NCI-H1436 treated with DMSO at 0.1 percent for 48 hours (cell line): ENCODE measurements at places on chromosomes 6 and 20.

DNA sequence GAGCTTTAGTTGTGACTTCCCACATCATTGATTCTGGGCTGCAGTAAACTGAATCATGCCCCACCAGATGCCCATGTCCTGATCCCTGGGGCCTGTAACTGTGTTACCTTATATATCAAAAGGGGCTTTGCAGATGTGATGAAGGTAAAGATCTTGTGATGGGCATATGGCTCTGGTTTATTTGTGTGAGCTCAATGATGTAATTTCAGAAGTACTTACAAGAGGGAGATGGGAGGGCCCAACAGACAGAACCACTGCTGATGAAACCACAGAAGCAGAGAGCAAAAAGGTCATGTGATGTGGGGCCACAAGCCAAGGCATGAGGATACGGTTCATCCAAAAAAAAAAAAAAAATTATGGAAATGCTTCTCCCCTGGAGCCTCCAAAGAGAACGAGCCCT, 118.7 kb downstream of the TOX2 start:
- no peak for DNase-seq

DNA sequence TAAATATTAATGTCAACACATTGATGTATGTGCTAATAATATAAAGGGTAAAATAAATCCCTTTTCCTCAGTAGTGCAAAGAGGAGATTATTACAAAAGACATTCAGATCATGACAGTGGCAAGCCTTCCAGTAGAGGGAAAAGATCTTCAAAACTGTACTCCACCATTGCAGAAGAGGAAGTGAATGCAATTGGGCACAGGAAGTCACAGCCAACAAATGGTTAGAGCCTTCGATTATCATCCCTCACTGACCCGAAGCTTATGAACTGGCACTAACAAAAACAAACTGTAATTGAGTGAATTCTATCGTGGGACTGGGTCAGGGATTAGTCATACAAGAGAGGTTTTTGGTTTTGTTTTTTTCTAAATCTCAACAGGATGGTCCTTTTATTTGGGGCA, 39.3 kb upstream of the SCGN start:
- DNase-seq = no peak

DNA sequence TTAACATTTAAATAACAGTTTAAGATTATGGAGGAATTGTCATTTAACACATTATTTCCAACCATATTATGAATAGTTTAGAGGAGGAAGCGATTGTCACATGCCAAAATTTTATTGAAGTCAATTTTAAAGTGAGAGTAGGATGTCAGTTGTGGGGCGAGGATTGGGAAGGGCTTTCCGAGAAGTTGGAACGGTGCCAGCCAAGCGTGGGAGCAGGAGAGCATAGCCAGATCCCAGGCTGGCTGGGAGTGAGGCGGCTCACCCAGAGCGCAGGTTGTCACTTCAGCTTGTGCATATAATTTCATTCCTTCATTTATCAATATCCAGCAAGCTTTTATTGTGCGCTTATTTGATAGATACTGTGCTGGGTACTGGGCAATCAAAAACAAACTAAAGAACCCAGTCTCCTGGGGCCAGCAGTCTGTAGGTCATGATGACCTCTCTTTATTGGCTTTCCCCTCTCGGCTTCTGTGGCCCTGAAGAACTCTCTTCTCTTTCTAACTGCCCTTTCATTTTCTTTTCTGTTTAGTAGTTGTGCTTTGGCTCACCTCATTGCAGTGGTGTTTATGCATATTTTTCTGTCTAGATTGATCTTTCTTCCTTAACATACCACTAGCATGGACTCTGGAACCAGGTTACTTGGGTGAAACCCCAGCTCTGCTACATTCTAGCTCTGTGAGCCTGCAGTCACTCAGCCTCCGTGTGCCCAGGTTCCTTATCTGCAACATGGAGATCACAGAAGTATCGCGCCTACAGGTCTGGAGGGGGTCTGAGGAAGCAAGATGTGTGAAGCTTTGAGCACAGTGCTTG, 6.4 kb downstream of the CEP43 start:
- no peak for DNase-seq

DNA sequence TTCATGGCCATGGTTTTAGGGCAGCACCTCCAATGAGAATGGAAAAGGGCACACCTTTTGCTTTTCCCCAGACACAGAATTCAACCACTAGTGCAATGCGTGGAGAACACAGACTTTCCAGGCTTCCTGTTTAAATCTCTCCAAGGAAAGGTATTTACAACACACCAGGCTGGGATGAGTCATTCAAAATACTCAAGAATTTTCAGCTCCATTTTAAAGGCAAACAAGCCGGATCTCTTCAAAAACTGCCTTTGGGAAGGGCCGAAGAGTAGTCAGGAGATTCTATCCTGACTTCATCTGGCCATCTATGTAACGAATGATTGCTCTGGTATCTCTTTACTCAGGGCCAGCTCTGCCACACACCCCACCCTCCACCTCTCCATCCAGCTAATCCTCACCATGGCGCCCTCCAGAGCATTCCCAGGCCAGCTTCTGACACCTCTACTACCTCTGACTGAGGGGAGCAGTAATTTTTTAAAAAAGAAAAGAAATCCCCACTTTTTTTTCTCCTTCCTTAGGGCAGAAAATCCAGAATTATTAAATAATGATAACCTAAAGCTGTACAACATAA, 254.6 kb downstream of the LY86 start:
- no peak for DNase-seq

DNA sequence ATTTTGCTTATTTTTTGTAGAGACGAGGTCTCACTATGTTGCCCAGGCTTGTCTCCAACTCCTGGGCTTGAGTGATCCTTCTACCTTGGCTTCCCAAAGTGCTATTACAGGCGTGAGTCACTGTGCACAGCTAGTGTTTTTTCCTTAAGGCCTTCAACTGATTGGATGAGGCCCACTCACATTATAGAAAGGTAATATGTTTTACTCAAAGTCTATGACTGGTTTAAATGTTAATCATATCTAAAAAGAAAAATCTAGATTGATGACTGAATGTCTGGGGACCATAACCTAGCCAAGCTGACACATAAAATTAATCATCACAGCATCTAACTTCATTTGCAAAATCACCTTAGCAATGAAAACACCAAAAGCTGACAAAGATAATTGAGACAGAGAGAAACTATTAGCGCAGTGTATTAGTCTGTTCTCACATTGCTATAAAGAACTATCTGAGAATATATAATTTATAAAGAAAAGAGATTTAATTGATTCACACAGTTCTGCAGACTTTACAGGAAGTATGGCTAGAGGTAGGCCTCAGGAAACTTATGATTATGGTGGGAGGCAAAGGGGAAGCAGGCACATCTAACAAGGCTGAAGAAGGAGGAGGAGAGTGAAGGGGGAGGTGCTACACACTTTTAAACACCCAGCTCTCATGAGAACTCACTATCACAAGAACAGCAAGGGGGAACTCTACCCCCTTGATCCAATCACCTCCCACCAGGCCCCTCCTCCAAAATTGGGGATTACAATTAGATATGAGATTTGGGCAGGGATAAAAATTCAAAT, 66.8 kb upstream of the ARHGAP18 start:
- DNase-seq = no peak

DNA sequence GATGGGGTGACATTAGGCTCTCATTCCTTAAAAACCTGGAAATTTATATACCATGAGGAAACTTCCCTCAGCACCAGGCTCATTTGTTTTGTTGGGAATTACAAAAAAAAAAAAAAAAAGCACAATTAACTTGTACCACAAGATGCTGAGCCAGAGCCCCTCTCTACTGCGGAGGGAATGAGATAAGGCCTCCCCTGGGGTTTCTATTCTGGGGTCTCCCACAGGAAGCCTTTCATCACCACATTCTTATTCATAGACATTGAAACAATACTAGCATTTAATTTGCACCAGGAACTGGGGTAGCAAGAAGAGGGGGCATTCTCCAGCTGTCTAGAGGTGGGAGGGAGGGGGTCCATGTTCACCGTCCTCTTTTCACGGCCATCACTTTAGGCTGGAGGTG, 23.0 kb upstream of the RPS6KA2 start:
- DNase-seq = no peak
